ENCODE measurements at places on chromosomes 1 and 21.

DNA sequence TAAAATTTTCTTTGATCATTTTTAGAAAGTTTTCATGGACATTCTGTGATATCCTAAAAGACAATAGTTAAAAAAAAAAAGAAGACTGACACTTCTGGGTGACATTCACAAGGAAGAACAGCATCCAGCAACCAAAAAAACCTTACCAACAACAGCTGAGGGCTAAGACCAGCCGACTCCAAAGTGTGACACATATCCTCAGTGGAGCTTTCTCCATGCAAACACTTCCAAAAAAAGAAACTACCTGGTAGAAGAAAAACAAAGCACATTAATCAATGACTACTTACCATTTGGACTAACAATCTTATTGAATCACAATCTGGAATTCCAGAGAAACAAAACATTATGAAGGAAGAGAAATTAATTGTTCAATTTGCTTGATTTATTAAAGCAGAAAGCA, 88.2 kb downstream of the IARS2 start:
- DNase-seq, result peak; percentile 7

- no peak for DNase-seq
Measured at GRCh38 chr1:217465102-217465501, 165.8 kb downstream of the GPATCH2 start.

DNA sequence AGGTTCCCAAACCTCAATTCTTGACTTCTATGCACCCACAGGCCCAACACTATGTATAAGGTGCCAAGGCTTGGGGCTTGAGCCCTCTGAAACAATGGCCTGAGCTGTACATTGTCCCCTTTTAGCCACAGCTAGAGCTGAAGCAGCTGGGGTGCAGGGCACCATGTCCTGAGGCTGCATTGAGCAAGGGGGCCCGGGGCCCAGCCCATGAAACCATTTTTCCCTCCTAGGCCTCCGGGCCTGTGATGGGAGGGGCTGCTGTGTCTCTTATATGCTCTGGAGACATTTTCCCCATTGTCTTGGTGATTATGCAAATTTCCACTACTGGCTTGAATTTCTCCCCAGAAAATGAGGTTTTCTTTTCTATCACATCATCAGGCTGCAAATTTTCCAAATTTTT, 155.5 kb downstream of the FASLG start:
- no peak for DNase-seq

- DNase-seq, result peak; percentile 98
Measured at GRCh38 chr1:7470904-7471638, 300.0 kb upstream of the VAMP3 start.

GRCh38 chr1:25502957-25503356, 40.4 kb upstream of the LDLRAP1 start:
- DNase-seq, result peak; percentile 71

DNA sequence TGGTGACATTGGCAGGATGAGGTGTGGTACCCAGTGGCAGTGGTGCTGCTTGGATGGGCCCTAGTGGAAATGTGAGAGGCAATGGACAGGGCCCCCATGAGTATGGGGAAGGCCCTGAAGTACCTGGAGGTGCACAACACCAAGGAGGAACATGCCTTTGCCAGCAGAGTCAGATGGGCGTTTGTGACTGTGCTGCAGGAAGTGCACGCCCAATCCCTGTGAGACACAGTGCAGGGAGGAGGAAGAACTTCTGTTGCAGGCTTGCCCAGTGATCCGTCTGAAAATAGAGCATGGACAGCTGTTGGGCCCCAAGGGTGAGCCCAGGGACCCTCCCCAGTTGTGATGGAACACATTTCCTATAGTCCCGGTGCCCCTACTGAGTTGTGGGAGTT, 42.7 kb downstream of the GJA5 start:
- no peak for DNase-seq

DNA sequence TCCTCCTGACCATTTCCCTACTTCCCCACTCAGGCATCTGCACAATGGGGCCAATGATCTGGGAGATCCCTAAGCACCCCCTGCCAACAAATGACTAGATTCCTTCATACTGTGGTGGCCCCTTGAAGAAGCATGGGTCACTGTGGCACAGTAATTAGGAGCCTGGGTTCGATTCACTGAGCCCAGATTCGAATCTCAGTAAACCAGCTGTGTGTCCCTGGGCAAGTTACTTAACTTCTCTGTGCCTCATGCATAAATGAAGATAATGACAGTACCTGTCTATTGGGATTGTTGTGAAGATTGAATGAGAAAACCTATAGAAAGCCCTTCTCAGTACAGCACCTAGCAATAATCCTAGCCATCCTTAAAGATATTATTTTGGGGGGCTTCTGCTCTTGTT, 27.5 kb downstream of the SPAG17 start:
- DNase-seq, result no peak

GRCh38 chr1:117622726-117623125, 16.9 kb downstream of the TENT5C start:
- DNase-seq, result no peak

DNA sequence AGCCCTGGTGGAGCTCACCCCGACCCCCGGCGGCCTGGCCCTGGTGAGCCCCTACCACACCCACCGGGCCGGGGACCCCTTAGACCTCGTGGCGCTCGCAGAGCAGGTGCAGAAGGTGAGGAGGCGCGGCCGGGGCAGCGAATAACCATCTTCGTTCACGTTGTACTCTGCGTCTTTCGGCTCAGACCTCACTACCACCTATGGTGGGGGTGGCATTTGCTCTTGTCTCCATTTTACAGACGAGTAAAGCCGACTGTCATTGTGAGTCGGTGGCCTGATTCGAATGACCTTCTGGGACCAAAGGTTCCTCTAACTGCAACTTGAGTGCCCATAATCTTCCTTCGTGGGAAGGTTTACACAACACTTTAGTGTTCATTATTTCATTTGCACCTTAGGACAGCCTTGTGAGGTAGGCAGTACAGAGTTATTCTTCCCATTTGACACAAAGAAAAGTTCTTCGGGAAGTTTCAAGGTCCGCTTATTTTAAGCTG, 506 bp downstream of the C1orf50 start:
- peak; percentile 20 for DNase-seq

DNA sequence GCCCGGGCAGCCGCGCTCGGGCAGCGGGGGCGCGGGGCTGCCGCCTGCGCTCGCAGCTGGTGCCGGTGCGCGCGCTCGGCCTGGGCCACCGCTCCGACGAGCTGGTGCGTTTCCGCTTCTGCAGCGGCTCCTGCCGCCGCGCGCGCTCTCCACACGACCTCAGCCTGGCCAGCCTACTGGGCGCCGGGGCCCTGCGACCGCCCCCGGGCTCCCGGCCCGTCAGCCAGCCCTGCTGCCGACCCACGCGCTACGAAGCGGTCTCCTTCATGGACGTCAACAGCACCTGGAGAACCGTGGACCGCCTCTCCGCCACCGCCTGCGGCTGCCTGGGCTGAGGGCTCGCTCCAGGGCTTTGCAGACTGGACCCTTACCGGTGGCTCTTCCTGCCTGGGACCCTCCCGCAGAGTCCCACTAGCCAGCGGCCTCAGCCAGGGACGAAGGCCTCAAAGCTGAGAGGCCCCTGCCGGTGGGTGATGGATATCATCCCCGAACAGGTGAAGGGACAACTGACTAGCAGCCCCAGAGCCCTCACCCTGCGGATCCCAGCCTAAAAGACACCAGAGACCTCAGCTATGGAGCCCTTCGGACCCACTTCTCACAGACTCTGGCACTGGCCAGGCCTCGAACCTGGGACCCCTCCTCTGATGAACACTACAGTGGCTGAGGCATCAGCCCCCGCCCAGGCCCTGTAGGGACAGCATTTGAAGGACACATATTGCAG, 3.0 kb downstream of the ARTN start:
- DNase-seq, result no peak

- DNase-seq, result no peak
Measured at GRCh38 chr1:201142849-201143725, 11.2 kb downstream of the TMEM9 start.

DNA sequence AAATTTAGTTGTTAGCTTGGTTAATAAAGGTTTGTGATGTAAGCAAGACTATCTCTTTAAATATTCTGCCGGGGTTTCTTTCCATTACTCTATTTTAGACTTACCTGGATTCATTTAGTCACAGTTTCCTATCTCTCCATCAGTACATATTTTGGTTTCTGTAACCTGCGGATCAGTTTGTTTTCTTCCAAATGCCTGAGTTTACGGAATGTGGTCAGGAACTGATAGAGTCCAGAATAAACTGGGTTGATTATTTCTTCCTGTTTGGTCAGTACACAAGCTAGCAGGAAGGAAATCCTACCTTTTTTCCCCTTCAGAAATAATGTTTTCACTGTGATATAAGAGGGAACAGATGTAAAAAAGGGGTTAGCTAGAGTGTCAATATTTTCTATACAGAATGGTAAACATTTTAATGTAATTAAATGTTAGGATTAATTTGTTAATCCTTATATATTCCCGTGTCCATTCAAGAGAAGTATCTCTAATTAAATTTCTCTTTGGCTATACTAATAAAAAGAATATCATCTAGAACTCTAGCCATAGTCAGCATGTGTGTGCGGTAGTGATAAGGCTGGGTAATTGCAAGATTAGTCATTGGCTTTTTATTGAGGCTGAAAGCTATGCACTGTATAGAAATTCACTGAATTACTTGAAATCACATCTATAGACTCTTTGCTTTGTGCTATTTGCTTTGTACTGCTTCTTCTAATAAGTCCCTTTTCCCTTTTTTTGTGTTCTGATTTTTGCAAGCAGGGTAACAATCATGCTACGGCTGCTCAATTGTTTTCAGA, 144.7 kb upstream of the ADGRL4 start:
- DNase-seq, result peak; percentile 28

GRCh38 chr1:246383239-246383589, 123.9 kb downstream of the SMYD3 start:
- DNase-seq, result no peak

DNA sequence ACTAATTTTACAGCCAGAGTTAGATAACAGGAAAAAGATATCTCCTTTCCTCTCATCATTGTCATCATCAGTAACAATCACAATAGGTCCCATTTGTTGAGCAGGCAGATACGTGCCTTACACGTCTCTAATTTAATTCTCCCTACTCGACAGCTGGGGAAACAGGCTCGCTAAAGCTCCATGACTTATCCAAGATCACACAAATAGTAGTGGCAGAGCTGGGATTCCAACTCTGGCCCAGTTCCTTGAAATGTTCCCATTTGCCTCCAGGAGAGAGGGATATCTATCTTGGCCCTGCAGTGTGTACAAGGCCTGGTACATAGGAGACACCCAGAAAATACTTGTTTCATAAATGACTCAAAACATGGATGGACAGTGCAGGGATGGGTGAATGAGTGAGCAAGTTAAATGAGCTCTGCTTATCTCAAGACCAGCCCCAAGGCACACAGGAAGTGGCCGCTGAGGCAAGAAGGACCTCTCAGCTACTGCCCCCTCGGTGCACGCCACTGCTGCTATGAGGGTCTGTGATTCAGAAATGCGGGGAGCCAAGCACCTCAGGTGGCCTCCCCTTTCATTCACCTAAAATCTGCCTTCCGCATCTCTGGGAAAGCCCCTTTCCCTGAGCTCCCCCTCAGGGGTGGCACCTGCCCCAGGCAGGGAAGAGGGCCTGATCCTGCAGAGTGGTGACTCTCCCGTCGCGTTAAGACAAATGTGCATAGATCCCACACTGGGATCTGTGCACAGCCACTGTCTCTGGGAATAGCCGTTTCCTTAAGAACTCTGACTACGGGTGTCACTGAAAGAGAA, 3.6 kb downstream of the KCNN3 start:
- DNase-seq, result peak; percentile 48

DNA sequence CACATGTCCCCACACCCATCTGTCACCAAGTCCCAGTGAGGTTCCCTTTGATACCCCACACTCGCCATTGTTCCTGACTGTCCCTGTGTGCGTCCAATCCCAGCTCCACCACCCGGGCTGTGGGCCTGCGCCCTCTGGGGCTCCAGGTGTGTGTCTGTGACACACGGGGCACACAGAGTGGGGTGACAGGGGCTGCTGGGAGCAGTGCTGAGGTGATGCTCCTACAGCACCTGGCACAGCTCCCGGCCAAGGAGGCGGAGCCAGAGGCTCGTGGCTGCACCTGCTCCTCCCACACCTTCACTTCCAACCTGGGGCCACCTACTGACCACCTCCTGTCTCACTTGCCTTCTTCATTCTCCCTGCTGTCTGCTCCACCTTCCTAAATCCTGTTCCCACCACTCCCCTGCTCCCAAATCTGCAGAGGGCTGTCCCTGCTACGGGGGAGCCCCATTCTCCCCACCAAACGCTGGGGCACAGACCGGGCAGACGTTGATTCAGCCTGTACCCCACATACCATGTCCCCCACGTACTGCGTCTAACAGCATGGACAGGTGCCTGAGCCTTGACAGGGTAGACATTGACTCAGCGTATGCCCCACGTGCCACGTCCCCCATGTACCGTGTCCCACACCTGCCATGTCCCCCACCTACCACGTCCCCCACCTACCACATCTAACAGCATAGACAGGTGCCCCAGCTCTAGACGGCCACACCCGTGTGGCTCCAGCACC, 16.4 kb downstream of the WDR4 start:
- no peak for DNase-seq

DNA sequence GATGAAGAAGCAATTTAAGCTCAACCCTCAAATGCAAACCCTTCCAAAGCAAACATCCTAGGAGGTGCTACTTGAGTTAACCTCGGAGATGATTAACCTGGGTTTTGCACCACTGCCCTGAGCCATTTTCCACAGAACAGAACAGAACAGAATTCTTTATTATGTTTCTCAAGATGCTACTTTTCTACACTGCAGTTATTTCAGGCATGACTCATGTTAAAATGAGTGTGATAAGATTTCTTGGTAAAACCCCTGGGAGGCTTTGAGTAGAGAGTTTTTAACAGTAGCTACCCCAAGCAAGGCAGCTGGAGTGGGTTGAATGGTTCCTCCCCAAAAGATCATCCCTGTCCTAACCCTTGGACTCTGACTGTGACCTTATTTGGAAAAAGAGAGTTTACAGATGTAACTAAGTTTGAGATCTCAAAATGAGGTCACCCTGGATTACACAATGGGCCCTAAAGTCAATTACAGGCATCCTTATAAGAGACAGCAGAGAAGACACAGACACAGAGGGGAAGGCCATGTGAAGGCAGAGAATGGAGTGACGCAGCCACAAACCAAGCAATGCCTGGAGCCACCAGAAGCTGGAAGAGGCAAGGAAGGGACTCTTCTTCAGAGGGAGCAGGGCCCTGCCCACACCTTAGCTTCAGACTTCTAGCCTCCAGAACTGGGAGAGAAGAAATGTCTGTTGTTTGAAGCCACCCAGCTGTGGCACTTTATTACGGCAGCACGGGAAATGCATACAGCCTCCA, 153.4 kb downstream of the ETS2 start:
- peak; percentile 78 for DNase-seq

- peak; percentile 97 for DNase-seq
Measured at GRCh38 chr1:178031856-178032320, 62.0 kb upstream of the RASAL2 start.

- DNase-seq, result no peak
Measured at GRCh38 chr1:66788231-66788939, 12.7 kb downstream of the INSL5 start.

GRCh38 chr1:4563586-4563985, 90.8 kb upstream of the AJAP1 start:
- DNase-seq, result no peak

GRCh38 chr21:39885119-39885848, 18.0 kb downstream of the PCP4 start:
- DNase-seq, result no peak
